Non-pigmented ciliary epithelial cell (primary cell): ENCODE measurements at places on chromosomes 11 and 22.

DNA sequence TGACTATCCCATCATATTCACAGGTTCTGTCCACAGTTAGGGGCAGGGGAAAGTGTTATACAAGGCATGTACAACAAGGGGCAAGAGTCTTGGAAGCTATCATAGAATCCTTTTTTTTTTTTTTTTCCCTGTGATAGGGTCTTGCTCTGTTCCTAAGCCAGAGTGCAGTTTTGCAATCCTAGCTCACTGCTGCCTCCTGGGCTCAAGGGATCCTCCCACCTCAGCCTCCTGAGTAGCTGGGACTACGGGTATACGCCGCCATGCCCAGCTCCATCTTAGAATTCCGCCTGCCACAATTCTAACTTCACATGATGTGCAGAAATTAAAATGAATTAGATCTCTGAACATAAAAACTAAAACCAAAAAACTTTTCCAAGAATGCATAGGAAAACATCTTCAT, 31.7 kb downstream of the ZFTA start:
- no peak for DNase-seq

DNA sequence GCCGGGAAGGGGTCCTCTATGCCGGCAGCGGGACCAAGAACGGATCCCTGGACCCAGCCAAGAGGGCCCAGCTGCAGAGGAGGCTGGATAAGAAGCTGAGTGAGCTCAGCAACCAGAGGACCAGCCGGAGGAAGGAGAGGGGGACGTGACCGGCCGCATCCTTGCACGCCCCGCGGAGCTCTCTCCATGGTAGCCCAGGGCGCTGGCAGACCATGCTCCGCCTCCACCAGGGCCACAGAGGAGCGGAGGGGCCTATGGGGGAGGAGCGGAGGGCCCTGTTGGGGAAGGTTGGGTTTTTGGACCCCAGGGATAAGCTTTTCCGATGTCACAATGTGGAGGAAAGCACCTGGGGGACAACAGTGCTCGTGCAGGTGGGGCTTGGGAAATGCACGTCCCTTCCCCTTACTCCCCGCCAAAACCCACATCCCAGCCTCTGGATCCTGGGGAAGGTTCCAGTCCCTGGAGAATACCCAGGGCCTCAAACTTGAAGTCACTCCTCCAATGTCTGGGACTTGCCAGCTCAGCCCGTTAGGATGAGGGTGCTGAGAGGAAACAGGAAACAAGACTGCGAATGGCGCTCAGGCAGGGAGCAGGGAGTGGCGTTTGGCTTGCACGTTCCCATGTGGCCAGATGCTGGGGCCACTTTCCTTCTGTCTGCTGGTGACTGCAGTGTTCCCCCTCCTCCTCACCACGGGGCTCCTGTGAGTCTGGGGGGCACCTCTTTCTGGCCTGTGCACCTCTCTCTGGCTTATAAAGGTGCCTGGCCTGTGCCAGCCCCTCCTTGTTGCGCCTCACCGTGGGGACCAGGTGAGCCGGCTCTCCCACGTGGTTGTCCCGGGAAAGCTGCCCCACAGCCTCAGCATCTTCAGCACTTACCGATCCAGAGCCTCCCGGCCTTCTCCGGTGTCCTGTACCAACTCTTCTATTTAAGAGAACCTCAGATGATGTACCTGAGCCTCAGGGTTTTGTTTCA, 36.2 kb downstream of the IGHMBP2 start:
- no peak for DNase-seq

DNA sequence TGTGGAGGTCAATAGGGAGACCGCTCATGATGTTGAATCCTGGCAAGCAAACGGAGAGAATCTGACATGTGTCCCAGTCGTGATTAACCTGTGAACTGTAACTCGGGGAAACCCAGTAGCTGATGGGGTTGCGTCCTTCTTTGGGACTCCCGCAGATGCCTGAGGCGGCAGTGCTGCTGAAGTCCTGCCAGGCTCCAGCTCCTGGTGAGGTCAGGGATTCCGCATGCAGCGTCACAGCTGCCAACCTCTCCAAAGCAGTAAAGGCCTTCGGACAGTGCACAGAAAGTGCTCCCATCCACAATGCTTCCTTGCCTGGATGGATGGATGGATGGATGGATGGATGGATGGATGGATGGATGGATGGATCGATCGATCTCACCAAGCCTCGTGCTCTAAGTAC, 13.5 kb downstream of the KCNQ1 start:
- DNase-seq: no peak

DNA sequence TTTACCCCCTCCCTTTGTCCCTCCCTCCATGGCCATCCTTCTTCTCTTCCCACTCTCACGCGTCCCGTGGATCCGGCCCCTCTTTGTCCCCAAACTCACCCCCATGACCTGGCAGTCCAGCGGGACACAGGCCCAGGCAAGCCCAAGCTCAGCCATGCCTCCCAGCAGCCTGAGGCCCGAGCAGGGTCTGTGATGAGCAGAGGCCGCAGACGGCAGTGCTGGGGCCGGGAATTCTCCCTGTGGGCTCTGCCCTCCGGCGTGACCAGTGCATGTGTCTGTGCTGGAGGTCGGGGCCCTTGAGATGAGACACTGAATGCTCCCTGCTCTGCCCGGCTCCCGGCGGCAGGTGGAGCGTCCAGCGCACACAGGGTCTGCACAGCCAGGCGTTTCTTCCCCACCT, 237.9 kb downstream of the BRD1 start:
- DNase-seq: no peak

DNA sequence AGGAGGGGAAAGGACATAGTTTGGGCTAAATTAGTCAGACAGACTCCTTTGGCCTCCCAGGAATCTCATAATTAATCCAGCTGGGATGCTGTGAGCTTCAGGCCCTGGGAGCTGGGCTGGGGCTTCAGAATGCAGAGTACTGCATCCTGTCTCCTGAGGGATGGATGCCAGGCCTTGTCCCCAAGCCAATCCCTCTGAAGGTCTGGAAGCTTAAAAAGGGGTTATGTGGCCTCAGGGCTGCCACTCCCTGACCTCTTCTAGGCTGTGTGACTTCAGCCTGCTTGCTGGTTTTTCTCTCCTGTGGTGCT, 6.9 kb upstream of the LRRC32 start:
- no peak for DNase-seq

GRCh38 chr22:36010882-36011281, 17.7 kb downstream of the RBFOX2 start:
- no peak for DNase-seq

DNA sequence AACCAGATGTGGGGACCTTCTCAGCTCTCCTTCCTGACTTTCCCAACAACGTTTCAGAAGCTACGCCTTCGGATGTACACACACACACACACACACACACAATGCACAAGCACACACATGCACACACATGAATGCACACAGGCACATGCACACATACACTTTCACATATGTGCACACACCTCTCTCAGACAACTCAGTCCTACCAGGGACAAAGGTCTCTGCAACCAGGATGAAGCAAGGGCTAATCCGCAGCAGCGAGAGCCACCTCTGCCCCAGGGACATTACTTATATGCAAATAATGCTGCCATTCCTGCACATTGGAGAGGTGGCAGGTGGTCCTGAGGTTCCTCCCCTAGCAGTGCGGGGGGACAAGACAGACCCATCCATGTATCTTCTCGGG, 27.4 kb upstream of the LINC01488 start:
- no peak for DNase-seq

- no peak for DNase-seq
These were observed 16.0 kb downstream of the TUBA8 start for GRCh38 chr22:18126606-18127005.

- no peak for DNase-seq
These were observed 1.7 kb upstream of the LDHA start for GRCh38 chr11:18392434-18393321.

DNA sequence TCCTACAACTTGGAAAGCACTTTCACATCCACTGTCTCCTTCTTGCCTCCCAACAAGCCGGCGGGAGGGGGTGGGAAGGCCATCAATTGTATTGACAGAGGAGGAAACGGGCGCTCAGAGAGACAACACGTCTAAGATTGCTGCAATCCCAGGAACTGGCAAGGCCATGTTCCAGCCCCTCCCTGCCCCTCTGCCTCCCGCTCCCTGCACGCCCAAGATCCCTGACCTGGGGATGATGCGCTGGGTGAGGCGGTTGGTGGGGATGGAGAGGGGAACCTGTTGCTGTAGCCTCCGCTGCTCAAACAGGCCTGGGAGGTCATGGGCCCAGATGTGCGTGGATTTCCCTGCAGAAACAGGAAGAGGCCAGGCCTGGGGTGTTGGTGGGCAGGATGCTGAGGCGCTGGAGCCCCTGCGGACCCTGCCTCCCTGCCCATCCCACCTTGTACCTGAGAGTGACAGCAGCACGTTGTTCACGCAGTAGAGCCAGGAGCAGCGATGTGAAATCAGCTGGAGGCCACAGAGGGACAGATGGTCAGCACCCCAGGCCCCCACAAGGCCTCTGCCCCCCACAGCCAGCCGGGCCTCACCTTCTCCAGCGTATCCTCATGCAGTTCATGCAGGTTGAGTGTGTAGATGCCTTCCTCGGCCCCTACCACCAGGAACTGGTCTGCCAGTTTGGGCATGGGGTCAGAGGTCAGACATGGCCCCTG, 6.8 kb downstream of the MAP4K2 start:
- no peak for DNase-seq

- no peak for DNase-seq
These were observed 5.2 kb upstream of the IL17RA start for GRCh38 chr22:17079572-17079971.

GRCh38 chr11:44269369-44270351, 40.3 kb downstream of the ALX4 start:
- DNase-seq: peak; percentile 22

GRCh38 chr22:47167056-47167455, 404.6 kb downstream of the TBC1D22A start:
- no peak for DNase-seq

GRCh38 chr22:39478441-39478850, 21.6 kb downstream of the MGAT3 start:
- DNase-seq: no peak

DNA sequence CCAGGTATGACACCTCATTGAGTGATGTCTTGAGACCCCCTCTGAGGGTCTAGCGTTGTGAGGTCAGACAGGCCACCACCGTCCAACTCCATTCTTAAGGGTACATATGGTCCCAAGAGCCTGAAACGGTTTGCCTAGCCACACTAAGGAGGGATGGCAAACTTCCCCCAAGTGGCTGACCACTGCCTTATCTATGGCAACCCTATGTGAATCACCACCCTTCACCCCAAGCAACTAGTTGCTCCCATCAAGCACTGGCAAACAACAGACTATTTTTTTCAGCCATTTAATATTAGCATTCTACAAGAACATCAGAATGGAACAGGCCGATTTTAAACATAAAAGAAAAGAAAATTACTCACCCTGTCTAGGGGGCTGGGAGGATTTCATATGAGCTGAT, 22.8 kb downstream of the THOC5 start:
- DNase-seq: no peak

DNA sequence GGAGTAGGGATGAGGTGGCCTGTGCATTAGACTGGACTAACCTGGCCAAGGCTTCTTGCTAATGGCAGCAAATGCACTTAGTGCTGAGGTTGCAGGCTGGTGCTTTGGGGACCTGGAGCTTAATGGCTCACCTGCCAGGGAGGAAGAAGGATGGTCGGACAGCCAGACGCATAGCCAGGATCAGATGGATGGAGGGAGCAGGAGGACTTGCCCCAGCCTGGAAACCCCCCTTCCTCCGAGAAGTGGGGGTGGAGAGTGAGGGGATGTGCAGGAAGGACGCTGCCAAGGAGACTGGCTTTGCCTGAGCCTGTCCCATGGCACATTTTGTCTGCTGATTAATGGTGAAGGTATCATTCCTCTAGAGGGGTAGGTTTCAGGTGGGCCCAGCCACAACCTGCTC, 17.9 kb downstream of the IGLL1 start:
- no peak for DNase-seq

DNA sequence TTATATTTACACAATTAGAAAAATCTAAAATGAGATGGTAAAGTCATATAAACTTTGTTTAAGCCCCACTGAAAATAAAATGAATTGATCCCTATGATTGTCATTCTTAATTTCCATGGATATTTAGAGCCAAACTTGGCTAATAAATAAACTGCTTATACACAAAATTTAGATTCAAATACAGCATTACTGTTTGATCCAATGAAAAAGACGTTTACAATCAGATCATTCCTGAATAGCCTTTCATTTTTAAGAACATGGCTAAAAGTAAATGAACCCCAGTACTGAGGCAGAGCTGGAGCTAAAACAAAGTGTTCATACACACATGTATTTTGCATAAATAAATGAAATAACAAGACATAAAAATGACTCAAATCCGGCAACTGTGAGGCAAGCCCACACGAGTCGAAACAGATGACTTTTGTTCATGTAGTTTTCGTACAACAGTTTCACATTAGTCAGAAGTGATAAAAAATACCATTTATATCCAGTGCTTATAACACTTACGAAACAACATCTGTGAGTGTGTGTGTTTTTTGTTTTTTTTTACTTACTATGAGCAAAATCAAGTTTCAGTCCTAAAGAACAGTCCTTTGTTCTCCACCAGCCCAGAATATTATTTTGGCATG, 386.5 kb downstream of the SOX6 start:
- DNase-seq: peak; percentile 55

DNA sequence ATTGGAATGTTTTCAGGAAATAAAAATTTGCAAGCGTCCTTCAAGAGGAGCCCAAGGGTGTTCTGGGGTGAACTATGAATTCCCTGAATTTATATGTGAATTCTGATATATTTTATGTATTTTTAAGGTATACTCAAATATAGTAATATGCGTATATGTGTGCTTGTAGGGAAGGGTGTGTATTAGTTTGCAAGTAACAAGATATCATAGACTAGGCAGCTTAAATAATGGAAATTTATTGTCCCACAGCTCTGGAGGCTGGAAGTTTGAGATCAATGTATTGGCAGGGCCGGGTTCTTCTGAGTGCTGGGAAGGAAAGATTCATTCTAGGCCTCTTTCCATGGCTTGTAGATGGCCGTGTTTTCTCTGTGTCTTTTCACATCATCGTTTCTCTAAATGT, 16.2 kb upstream of the SLC6A5 start:
- DNase-seq: no peak

DNA sequence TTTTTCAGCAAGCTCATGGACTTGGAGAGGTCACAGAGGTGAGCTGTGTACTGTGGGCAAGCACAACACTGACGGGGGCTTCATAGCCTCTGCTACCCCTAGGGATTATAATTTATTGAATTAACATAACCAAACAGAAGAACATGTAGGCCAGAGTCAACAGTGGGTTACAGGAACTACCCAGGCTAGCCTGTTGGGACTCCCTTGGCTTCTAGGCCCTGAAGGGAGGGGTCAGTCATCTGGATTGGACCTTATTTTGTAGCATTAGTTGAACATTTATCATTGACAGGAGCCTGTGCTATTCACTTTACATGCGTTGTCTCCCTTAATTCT, 56.9 kb downstream of the KREMEN1 start:
- no peak for DNase-seq

- DNase-seq: peak; percentile 73
These were observed 20.6 kb downstream of the STARD10 start for GRCh38 chr11:72773291-72773690.
